ENCODE measurements at places on chromosomes 7 and 10.

DNA sequence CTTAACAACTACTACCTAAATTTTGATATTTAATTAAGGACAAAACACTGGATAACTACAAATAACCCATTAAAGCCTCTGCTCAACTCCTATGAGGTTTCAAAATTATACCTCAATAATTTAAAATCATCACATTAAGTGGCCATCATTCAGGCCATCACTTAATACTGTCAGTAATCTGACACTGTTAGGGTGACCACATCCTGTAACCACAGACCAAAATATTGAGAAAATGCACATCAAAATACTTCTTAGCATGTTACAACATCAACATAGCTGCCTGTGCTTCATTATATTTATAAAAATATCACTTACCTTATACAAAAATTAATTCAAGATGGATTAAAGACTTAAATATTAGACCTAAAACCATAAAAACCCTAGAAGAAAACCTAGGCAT is 23.3 kb downstream of the SEM1 start:
- DNase-seq: no peak

GRCh38 chr10:87705339-87705738 is 45.7 kb downstream of the PAPSS2 start:
- DNase-seq: no peak

DNA sequence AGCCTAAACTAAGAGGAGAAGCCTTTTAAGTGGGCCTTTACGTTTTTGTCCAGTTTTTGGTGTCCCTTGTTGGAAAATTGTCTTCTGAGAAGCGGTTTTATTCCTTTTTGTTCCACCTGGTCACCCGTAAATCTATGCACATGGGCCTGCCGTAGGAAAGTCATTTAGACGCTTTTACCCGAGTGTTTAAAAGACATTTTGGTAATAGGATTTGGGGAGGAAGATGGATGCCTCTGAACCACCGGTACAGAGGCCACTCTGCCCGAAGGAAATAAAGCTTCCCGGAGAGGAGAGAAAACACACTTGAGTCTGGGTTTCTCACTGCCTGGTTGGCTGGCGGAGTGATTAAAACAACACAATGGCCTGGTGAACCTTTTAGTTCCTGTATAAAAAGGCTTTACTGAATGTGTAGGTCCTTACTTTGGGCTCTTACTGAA is 760 bp downstream of the THNSL1 start:
- no peak for DNase-seq

GRCh38 chr10:126128581-126128980 is 232.2 kb downstream of the FANK1 start:
- DNase-seq: no peak

- peak; percentile 85 for DNase-seq
Observed at GRCh38 chr10:21732067-21732772, 198.2 kb downstream of the MLLT10 start.

GRCh38 chr10:96440361-96441292 is 73.1 kb downstream of the TLL2 start:
- DNase-seq: no peak

DNA sequence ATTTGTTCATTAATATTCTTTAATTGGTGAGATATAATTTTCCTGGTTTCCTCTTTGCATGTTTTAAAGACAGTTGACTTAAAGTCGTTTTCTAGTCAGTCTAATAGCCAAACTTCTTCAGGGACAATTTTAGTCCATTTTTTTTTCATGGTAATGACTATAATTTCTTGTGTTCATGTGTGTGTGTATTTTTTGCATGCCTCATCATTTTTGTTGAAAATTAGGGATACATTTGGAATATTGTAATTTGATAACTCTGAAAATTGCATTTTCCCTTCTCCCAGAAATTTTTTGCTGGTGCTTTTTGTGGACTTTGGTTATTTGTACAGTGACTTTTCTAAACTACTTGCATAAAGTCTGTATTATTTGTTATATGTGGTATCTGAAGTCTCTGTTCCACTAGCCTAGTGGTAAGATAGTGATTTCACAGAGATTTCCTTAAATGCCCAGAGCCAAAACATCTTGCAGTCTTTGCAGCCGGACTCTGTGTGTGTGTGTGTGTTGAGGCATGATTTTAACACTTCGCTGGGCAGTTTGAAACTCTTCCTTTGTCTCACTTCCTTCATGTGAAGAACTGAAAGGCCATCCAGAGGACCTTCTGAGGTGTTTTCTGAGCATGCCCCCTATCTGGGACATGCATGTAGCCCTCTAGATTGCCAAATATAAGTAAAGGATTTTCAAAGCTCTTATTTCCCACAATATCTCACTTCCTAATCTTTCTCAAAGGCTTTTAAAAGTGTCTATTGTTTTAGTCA is 40.9 kb upstream of the ZNF365 start:
- no peak for DNase-seq

DNA sequence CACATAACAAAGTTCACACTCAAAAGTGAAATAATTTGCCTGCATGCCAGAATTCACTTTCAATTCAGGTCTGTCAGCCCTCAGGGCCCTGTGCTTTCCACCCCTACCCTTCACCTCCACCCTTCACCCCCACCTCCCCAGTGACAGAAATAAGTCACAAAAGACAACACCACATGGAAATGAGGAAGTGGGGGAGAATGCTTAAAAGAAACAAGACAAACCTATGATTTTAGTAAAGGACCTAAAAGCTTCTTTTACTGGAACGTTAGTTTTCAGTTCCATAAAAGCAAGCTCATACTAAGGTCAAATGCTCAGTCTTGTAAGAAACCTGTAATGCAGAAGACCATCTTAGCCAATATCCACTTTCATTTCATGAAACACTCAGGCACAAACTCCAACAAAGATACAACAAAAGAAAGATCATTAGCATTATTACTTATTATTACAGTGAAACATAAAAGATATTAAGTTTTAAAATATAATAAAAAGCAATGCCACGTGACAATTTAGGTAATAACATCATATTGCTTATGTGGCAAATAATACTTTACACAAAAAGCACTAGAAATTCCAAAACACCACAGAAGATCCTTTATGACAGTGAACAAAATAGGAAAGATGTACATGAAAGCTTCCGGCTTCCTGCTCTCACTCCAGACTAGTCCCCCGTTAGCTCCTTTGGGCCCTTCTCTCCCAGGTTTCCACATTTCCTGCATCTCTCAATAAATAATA is 112.1 kb downstream of the LMBR1 start:
- DNase-seq: no peak

GRCh38 chr10:129861776-129862531 is 102.1 kb downstream of the EBF3 start:
- DNase-seq: no peak

GRCh38 chr7:68682910-68683309 is 915.4 kb upstream of the AUTS2 start:
- DNase-seq: no peak

- DNase-seq: peak; percentile 43
Observed at GRCh38 chr7:35727571-35727970, 32.6 kb upstream of the HERPUD2 start.

GRCh38 chr7:77536413-77537135 is 521 bp upstream of the PTPN12 start:
- peak; percentile 99 for DNase-seq

GRCh38 chr7:16616542-16616941 is 29.0 kb downstream of the ANKMY2 start:
- no peak for DNase-seq

- no peak for DNase-seq
Observed at GRCh38 chr7:26153241-26153822, 1.3 kb downstream of the NFE2L3 start.

- DNase-seq: no peak
Observed at GRCh38 chr7:142445019-142445686, 187.3 kb upstream of the PRSS58 start.

GRCh38 chr10:48740988-48741387 is 56.3 kb downstream of the WDFY4 start:
- DNase-seq: no peak

GRCh38 chr7:40506158-40506557 is 371.4 kb downstream of the SUGCT start:
- DNase-seq: no peak

DNA sequence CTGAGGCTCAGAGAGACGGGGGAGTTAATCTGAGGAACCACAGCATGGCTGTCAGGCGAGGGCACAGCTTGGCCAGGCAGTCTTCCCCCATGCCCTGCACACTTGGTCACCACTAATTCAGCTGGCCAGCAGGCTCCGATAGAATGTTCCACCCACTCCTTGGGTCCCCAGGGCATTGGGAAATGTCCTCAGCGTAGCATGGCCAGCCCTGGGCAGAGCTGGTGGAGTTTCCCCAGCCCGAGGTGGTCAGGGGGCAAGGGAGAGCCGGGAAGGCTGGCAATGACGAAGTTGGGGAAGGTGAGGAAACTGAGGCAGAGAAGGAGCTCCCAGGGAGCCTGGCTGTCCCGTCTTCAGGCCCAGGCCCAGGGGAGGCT is 12.1 kb upstream of the GRIFIN start:
- DNase-seq: peak; percentile 83

GRCh38 chr10:11505639-11506038 is 105.8 kb downstream of the USP6NL start:
- DNase-seq: no peak

- no peak for DNase-seq
Observed at GRCh38 chr7:114048386-114049235, 129.8 kb upstream of the PPP1R3A start.

GRCh38 chr10:132265890-132266496 is 41.8 kb downstream of the STK32C start:
- DNase-seq: no peak

- no peak for DNase-seq
Observed at GRCh38 chr7:98984126-98984525, 105.8 kb downstream of the TRRAP start.

GRCh38 chr7:2710901-2711551 is 23.0 kb downstream of the AMZ1 start:
- DNase-seq: no peak

- no peak for DNase-seq
Observed at GRCh38 chr10:124243702-124244121, 150.3 kb upstream of the CHST15 start.

- no peak for DNase-seq
Observed at GRCh38 chr10:88383276-88383675, 199.8 kb downstream of the RNLS start.

DNA sequence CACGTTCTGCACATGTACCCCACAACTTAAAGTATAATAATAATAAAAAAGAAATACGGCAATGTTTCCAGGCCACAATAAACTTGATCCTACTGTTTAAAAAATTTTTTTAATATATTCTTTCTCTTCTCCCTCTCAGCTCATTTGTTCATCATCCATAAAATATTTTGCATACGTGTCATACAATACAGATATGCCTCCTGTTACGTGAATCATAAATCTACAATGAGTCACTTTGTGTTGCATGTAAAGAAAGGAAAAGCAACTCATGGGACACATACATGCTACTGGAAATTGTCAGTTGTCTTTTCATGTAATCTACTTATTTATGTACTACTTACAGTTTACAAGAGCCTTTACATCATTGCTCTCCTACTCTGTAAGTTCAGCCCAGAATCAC is 1.1 kb upstream of the TECTB start:
- DNase-seq: no peak

GRCh38 chr10:5813091-5813340 is 218 bp downstream of the GDI2 start:
- DNase-seq: no peak

DNA sequence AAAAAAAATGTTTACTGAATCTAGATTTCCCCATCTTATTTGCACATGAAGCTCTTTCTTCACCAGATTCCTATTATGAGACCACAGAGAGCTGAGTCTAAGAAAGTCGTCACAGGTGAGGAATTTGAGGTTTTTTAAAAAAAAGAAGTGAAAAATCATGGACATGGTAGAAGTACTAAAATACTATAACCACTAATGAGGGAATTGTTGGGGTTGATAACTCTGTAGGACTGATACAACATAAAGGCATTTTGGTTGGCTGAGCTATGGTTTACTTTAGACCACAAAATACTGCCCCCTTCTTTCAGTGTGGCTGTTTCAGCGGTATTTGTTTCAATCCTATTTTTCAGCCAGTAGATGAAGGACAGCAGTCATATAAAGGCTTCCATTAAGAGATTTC is 1111.3 kb downstream of the TYW1 start:
- no peak for DNase-seq

DNA sequence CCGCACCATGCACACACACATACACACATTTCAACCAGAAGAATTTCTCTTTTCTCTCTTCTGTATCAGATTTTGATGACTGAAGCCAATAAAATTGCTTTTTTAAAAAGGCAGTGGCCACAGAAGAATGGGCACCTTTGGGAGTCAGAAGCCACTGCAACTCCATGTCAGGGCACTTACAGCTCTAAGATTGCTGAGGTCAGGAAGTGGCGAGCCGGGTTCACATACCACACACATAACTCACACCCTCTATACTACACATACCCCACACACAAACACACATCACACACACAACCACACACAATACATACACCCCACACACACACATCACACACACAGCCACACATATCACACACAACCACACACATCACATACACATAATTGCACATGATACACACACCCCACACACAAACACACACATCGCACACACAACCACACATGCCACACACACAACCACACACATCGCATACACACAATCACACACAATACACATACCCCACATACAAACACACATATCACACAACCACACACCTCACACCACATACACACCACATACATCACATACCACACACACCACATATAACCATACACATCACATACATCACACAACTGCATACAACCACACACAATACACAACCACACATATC is 31.2 kb downstream of the GPRIN2 start:
- DNase-seq: no peak

DNA sequence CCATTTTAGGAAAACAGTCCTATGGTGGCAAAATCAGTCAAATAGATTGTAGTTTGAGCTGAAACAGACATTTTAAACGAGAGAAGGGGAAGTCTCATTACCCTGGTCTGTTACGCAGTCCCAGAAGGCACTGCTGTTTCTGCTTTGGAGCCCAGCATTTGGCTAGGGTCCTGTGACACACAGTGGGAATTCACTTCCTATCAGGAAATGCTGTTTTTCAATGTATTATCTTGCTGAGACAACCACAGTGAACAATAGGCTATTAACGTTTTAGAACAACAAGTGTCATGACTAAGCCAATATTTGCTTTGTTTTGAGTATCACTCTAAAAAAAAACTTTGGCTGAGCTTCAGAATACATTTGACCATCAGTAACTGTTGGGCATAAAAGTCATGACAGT is 74.1 kb downstream of the ADD3 start:
- peak; percentile 46 for DNase-seq

Measured in right cardiac atrium (tissue), 5 donors.